Activated CD8-positive, alpha-beta T cell treated with anti-CD3 and anti-CD28 coated beads, Interleukin-2, amount 10 ng/mL, durations not matched to agents 7 days and 5 days (primary cell): ENCODE measurements at places on chromosomes 12 and 14. TPM values are rescaled to one million over a fixed set of nuclear protein-coding genes. Genes with fewer than 3 reads are reported as not detected.

DNA sequence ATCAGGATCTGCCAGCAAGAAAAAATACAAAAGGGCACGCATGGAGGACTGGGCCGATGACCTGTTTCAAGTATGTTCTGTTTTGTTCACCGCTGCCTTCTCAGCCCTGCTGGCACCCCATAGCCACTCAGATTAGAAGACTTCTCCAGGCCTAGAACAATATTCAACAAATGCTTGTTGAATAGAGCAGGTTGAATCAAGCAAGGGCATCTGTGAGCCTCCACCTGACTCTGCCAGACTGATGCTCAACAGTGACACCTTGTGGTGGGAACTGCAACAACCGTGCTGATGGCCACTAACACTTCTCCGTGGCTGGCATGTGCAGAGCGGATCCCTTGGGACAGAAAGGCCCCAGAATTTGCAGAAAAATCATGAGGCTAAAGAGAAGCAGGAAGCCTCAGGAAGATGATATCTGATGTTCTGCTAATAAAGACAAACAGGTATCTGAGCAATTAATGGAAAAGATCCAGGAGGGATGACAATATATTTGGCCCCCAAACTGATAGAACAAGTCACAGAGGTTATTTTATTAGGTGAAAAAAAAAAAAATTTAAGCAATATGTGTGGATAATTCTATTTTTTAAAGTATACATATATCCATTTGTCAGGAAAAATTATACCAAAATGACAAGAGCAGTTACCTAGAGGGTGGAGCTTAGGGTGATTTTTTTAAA lies 114.3 kb downstream of the KSR2 start:
- H3K4me3 ChIP-seq, result no peak overlapping the region
- no peaks in the 10 kb centered on the region for H3K4me1 ChIP-seq
- peak; percentile 62 for DNase-seq
- H3K27ac ChIP-seq, result no peak overlapping the region
- no peaks in the 10 kb centered on the region for H3K36me3 ChIP-seq

GRCh38 chr12:2372178-2372577 lies 319.4 kb downstream of the CACNA1C start:
- H3K27ac ChIP-seq, result no peak overlapping the region
- no peaks in the 10 kb centered on the region for H3K36me3 ChIP-seq
- H3K27me3 ChIP-seq, result peaks cover 5% of the 10 kb centered on the region

GRCh38 chr14:94907626-94908261 lies 137.8 kb upstream of the GSC start:
- no peaks in the 10 kb centered on the region for H3K36me3 ChIP-seq
- H3K27me3 ChIP-seq, result peaks cover 11% of the 10 kb centered on the region
- no peak for DNase-seq
- no peak overlapping the region for H3K4me3 ChIP-seq
- H3K4me1 ChIP-seq, result no peaks in the 10 kb centered on the region

DNA sequence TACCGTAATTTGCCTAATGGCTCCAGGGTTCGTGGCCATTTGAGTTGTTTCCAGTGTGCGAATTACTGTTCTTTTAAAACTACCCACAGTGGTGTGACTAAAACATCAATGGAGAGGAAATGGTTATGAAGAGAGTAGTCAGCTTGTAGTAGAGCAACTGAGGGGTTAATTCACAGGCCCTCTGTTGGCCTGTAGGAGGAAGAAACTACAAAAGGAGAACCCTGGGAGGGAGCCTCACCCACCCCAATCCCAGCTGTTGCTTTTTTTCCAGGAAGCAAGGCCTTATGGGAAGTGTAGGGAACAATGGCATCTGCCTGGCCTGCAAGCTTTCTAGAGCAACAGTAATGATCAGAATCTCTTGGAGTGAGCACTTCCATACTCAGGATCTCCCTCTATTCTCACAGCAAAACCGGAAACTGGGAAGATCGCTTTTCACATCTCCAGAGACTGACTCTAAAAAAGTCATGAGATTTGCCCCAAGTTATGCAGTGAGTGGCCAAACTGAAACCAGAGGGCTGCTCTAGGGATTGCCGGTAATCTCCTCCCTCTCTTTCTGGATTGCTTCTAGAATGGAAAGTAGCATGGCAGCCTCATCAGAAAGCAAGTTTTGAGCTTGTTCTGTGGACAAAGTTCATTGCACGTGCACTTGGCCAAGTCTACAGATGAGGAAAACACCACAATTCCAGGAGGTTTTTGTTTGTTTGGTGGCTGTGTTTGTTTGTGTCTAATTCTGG lies 125.3 kb upstream of the PWP1 start:
- no peaks in the 10 kb centered on the region for H3K27me3 ChIP-seq
- H3K36me3 ChIP-seq, result no peaks in the 10 kb centered on the region
- H3K4me3 ChIP-seq, result no peak overlapping the region
- no peak for DNase-seq
- H3K4me1 ChIP-seq, result peaks cover 9% of the 10 kb centered on the region
- H3K27ac ChIP-seq, result no peak overlapping the region

DNA sequence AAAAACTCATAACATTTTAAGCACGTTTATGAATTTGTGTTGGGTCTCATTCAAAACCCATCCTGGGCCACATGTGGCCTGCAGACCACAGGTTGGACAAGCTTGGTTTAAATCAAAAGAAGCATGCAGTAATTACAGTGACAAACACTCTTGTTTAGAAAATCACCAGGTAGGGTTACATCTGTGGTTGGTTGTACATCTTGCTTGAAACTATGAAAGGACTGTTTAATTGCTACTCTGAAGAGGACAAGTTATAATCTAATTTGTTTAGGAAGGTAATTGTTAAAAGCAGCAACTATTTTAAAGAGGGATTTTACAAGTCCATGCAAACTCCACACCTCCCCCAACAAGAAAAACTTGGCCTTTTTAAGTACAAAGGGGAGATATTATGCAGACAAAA lies 4.0 kb downstream of the TRIP11 start:
- H3K36me3 ChIP-seq, result peaks cover 15% of the 10 kb centered on the region
- H3K27me3 ChIP-seq, result no peaks in the 10 kb centered on the region
- H3K4me1 ChIP-seq, result peaks cover 39% of the 10 kb centered on the region
- H3K4me3 ChIP-seq, result no peak overlapping the region

GRCh38 chr12:31362759-31363415 lies 36.9 kb upstream of the SINHCAF start:
- no peaks in the 10 kb centered on the region for H3K27me3 ChIP-seq
- H3K36me3 ChIP-seq, result no peaks in the 10 kb centered on the region
- peaks cover 22% of the 10 kb centered on the region for H3K4me1 ChIP-seq

- H3K4me3 ChIP-seq, result no peak overlapping the region
- no peak for DNase-seq
- H3K27ac ChIP-seq, result no peak overlapping the region
These were observed 308.1 kb upstream of the FLRT2 start for GRCh38 chr14:85221832-85222231.

- H3K36me3 ChIP-seq, result peaks cover 14% of the 10 kb centered on the region
- H3K4me1 ChIP-seq, result peaks cover 11% of the 10 kb centered on the region
- H3K27me3 ChIP-seq, result no peaks in the 10 kb centered on the region
- no peak overlapping the region for H3K4me3 ChIP-seq
- H3K27ac ChIP-seq, result peak overlapping the region; percentile 29
These were observed 18.8 kb downstream of the PYM1 start for GRCh38 chr12:55908726-55909512.

DNA sequence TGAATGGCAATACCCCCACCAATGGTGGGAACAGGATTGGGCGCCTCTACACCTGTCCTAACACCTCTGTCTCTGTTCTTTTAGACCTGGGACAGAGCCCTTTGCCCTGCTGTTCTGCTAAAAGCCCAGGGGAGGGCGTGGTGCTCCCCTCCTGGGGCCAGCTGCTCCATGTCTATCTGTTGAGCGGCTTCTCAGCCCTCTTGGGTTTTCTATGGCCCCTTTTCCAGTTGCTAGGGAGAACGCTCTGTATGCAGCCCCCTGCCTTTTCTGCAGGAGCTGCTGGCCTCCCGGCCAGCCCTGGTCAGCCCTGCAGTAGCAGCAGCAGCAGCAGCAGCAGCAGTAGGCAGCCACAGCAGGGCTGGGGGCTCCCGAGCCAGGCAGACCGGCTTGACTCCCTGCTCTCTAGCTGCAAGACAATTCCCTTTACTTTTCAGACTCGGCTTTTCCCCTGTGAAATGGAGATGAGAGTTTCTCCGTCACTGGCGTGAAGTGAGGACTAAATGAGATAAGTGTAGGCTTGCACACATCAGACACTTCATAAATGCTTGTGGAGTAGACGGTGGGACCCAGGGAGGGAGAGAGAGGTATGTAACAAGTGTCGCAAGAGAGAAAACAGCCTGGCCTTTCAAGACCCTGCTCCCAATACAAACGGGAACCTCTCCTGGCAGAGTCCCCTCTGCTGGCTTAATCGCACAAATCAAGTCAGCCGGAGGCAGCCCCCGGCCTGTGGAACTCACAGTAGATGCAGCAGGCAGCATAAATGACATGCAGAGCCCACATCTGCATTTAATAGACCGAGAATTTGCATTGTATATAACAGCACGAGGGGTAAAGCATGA lies 1.0 kb downstream of the RTL1 start:
- no peaks in the 10 kb centered on the region for H3K4me1 ChIP-seq
- no peaks in the 10 kb centered on the region for H3K36me3 ChIP-seq
- H3K27ac ChIP-seq, result no peak overlapping the region
- no peak for DNase-seq

- no peak overlapping the region for H3K4me3 ChIP-seq
- no peak overlapping the region for H3K27ac ChIP-seq
- peaks cover 3% of the 10 kb centered on the region for H3K27me3 ChIP-seq
These were observed 87.8 kb downstream of the RIMBP2 start for GRCh38 chr12:130628304-130628703.

The SLC7A8 gene
- total RNA-seq, result 0.57 TPM

The KRT79 gene
- total RNA-seq, result not detected

The KRT75 gene
- total RNA-seq, result not detected
